Activated effector memory CD4-positive, alpha-beta T cell treated with Interleukin-2 at 50 U/mL for 16 hours (primary cell): ENCODE measurements at places on chromosomes 7 and 10.

- no peak for DNase-seq
Observed at GRCh38 chr10:85741626-85742300, 624.8 kb downstream of the GRID1 start.

DNA sequence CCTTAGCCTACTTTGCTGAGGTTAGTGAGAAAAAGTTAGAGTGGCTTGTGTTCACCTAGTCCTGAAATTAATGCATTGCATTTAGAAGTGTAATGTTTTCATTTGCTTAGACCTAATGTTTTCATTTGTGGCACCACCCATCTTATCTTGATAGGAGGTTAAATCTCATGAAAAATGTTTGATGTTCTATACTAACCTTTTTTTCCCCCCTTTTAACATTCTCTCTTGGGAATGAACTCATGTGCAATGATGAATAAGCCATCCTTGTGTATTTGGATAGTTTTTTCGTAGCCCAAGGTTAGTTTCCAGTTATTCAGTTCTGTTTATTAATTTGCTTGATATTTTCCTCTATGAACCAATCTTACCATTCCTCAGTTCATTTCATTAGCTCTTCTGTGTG lies 2.8 kb downstream of the FHIP2A start:
- no peak for DNase-seq

DNA sequence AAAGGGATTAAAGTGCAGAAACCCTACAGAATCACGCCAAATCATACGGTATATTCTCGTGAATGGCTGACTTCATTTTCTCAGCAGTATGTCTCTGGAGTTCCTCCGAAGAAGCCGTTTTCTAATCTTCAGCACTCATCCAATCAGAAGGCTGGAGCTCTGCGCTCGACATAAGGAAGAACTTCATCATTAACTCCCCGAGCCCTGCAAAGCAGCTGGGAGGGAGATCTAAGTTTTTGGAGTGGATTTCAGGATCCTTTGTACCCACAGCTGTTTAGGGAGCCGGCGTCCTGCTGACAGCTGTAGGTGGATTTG lies 40.7 kb upstream of the SDK1 start:
- no peak for DNase-seq

DNA sequence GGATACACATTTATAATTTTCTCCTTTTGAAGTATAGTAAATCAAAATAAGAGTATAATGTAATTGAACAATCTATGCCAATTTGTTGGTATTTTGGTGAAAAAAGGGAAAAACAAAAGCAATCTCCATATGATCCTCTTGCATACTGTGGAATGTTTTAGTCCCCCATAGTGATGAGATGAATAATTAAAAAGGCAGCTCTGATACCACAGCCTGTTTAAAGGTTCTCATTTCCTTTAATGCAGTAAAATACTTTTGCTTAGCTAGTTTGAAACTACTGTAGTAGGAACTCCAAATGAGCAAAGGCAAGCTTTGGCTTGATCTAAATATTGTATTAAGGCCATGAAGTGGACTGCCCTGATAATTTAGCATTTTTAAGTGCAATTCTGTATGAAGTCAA lies 77.6 kb downstream of the VTI1A start:
- no peak for DNase-seq

GRCh38 chr7:28041508-28042314 lies 138.9 kb downstream of the JAZF1 start:
- no peak for DNase-seq

DNA sequence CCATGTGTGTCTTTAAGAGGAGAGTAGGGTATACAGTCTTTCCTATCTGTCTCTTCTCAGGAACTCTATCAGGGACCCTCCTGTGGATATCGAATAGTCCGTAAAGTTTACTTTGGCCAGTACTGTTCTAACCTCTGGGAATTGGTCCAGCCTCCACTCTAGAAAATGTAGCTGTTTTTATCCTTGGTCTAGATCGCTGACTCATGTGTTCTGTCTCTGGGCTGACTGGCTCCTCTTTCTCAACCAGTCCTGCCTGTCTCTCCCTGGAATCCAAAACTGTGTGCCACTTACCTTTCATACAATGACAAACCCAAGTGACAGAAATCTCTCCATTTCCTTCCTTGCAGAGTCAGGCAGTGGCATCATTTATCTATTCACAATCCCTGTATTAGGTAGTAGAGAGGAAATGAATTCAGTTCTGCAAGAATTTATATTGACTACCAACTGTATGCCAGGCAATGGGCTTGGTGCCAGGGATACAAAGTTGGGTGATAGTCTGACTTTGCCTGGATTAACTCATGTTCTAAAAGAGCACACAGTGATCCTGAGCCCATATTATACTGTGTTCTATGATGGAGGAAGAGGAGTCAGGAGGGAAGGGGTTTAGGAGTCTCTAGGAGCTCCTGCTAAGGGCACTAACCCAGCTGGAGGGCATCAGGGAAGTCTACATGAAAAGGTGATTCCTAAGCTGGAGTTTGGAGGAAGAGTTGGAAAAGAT lies 232.7 kb downstream of the LRMDA start:
- no peak for DNase-seq

DNA sequence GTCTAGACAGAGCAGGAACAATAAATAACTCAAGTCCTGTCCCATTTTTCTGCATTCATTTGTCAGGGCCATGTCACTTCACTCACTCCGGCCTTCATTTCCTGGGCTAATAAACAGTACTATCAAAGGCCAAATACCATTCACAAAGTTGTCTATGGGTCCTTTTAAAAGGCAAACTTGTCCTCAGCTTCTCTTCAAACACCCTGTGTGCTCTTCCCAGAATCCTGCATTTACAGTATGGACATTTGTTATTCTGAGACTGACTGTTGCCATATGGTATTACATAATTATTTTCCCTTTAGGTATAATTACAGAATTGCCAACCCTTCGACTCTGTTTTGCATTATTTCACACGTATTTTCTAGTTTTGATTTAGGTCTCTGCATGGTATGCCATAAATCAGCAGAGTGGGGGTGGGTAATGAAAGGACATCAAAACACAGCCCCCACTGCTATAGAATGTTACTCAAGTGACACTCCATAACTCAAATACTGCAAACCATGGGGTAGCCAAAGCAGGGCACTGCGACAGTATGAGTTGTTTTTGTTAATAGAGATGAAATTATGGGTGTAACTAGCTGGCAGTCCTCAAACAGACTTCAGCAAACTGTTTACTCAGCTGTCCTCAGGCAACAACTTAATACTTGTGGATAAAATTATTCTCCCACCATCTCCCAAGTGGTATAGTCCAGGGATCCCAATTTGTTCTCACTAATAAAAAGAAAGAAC lies 183.7 kb downstream of the TRIL start:
- no peak for DNase-seq

- DNase-seq, result no peak
Observed at GRCh38 chr7:138377306-138377705, 82.8 kb upstream of the TRIM24 start.
